Germinal center (tissue), 1 donor: ENCODE measurements at places on chromosomes 11 and 22.

- DNase-seq: no peak
These were observed 74.7 kb upstream of the WNT7B start for GRCh38 chr22:46051646-46052045.

DNA sequence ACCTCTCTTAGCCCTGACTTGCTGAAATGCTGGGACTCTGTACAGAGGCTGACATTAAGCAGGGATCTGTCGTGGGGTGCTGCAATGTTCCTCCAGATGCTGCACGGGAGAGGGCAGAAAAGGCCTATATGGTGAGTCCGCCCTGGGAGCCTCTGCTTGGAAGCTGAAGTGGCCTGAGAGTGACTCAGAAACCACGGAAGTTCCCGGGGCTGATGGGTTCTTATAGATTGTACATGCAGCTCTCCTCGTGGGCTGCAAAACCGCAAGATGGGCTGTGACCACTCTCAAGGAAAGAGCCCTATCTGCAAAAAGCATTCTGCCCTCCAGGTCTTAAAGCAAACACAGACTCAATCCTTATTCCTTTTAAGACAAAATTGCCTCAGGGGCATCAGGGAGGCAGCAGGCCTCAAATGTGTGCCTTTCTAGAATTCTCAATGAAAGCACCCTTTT lies 5.8 kb upstream of the SLC43A3 start:
- DNase-seq: no peak

DNA sequence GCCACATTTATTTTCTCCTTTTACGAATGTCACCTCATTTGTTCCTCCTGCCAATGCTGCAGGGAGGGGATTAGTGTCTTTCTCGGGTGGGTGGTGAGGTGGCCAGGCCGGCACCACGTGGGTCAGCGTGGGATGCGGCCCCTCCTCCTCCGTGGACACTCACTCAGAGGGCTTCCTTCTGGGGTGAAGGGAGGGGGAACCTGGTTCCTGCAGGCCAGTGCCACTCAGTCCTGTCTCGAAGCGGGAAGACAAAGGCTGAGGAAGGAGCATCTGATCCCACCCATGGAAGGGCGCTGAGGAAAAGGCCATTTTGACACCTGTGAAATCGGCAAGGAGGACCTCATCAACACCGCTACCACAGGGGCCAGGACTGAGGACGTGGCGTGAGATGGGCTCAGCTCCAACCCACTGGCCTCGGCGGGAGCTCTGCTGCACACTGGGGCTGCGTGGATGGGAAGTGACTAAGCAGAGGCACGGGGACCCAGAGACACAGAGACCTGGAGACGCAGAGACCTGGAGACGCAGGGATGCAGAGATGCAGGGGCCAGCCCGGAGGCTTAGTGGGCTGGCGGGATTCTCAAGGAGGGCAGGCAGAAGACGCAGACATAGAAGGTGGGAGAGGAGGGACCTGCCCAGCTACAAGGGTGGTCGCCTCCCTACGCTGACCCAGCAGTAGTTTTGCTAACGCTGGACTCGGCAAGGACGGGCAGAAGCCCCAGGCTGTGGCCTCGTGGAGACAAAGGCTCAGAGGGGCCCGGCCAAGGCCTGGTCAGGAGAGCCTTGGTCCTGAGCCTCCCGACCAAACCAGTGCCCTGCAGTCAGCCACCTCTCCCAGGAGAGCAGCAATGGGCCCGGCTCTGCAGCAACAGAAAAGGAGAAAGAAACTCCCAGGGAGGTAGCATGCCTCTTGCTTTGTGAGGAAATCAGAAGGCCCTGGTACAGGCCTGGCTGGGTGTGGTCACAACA lies 1071.2 kb downstream of the BRD1 start:
- DNase-seq: no peak

DNA sequence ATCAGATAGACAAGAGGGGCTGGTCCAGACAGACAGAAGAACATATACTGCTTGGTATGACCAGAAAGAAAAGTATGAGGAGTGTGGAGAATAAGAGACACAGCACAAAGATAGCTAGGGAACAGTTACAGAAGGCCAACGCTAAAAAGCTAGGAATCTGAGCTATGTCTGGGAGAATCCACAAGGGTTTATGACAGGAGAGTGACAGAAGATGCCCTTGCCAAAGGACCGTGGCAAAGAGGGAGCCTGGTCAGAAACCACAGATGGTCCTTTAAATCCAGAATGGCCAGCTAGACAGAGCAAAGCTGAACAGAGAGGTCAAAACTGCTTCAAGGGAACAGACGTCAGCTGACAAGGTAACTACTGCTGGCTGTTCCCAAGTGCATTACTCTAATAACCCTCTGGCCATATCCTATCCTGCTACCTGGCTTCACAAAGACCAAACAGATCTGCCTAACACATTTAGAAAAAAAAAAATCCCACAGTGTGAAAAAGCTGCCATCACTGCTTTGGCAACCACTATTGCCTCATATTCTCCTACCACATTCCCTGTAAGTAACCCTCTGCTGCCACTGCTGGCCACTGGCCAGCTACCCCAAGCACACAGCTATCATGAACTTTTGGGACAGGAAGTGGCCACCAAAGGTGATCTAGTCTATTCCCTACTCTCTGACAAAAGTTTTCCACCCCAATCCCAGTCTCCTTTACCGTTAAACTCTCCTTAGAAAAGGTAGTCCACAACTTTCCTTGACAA lies 7.3 kb downstream of the SERGEF start:
- no peak for DNase-seq

- DNase-seq: no peak
These were observed 595.1 kb downstream of the SOX6 start for GRCh38 chr11:15761235-15761634.

DNA sequence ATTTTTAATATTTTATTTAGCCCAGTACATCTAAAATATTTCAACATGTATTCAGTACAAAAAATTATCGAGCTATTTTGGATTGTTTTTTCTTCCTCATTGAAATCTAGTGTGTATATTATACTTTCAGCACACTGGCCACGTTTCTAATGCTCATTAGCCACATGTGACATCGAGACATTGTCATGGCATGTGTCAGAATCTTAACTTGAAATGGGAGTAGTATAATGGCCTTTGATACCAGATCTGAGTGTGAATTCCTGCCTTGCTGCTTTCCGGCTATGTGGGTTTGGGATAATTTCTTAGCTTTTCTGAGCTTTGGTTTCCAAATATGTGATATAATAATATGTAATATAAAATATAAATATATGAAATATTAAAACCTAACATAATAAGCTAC lies 54.3 kb downstream of the BCL2L13 start:
- DNase-seq: no peak

GRCh38 chr22:27489178-27489675 lies 312.3 kb downstream of the MN1 start:
- no peak for DNase-seq

DNA sequence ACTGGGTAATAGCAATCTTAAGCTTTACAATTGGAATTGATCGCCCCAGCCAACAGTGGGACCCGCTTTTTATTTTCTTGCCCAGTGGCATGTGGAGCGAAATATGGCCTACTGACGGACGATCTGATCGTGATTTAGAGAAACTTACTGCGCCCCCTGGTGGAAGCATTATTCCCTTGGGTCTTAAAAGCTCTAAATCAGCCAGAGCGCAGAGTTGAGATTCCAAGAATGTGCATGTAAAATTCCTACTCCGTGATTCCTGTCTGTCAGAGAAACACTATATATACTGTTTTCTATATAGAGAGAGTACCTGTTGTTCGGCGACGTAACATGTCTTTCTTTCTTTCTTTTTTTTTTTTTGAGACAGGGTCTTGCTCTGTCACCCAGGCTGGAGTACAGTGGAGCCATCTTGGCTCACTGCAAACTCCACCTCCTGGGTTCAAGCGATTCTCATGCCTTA lies 3.7 kb upstream of the DPF2 start:
- peak; percentile 71 for DNase-seq

DNA sequence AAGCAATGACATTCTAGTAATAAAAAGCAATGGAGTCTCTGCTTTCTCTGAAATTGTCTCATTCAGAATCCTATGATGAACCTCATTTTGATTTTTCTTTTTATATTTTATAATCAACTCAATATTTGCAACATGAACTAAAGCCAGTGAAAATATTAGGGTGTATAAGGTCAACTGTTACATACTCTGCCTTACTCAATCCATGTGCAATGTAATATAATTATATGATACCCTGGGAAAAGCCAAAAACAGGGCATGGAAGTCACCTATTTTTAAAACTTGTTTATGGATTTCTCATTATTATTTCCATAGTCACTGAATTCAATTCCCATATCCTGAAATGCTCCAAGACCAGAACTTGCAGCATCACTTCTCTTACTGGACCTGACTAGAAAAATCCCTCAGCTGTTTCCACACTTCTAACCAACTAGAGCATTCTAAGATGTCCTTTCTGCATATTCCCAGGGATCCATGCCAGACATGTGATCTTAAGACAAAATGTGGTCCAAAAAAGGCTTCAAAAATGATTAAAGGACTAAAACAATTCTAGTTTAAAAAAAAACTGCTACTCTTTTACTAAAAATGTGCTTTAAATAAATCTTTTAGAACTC lies 97.3 kb downstream of the GUCY1A2 start:
- DNase-seq: no peak

DNA sequence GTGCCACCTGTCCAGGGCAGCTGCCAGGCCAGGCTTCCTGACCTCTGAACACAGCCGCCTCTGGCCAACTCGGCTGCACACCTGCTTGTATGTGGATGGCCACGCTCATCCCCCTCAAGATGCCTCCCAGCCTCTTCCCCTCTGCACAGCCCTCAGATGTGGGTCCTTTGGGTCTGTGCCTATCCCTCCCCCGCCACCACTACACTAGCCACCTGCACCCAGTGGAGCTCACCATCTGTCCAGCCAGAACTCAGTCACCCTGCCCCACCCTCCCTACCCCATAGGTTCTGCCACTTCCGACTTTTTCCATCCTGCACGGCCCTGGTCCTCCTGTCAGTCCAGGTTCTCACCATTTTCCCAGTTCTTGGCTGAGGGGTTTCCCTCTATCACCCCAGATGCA lies 44.6 kb downstream of the PHF21B start:
- no peak for DNase-seq

DNA sequence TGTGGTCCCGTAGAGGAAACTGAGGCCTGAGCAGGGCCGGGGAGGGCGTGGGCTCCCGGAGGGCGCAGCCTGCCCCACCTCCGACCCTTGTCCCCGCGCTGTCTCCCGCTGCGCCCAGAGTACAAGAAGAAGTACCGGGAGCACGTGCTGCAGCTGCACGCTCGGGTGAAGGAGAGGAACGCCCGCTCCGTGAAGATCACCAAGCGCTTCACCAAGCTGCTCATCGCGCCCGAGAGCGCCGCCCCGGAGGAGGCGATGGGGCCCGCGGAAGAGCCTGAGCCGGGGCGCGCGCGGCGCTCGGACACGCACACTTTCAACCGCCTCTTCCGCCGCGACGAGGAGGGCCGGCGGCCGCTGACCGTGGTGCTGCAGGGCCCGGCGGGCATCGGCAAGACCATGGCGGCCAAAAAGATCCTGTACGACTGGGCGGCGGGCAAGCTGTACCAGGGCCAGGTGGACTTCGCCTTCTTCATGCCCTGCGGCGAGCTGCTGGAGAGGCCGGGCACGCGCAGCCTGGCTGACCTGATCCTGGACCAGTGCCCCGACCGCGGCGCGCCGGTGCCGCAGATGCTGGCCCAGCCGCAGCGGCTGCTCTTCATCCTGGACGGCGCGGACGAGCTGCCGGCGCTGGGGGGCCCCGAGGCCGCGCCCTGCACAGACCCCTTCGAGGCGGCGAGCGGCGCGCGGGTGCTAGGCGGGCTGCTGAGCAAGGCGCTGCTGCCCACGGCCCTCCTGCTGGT lies 1.9 kb downstream of the NLRP6 start:
- peak; percentile 47 for DNase-seq

GRCh38 chr11:27119396-27119795 lies 78.8 kb downstream of the BBOX1 start:
- no peak for DNase-seq

DNA sequence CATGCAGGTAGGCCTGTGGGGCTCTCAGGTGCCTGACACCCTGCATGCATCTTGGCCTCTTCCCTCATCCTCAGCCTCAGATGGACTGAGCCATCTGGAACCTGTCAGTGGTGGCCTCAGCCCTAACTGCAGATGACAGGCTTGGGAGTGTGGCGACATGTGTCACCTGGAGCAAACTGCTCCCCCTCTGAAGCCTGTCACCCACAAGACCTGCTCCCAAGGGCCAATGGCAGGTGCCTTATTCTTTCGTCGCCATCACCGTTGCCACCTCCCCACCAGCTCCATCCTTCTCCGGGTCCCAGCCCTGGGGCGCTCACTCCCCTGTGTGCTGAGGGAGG lies 3.6 kb upstream of the SEPTIN5 start:
- no peak for DNase-seq

GRCh38 chr11:2561696-2562581 lies 117.1 kb downstream of the KCNQ1 start:
- no peak for DNase-seq

DNA sequence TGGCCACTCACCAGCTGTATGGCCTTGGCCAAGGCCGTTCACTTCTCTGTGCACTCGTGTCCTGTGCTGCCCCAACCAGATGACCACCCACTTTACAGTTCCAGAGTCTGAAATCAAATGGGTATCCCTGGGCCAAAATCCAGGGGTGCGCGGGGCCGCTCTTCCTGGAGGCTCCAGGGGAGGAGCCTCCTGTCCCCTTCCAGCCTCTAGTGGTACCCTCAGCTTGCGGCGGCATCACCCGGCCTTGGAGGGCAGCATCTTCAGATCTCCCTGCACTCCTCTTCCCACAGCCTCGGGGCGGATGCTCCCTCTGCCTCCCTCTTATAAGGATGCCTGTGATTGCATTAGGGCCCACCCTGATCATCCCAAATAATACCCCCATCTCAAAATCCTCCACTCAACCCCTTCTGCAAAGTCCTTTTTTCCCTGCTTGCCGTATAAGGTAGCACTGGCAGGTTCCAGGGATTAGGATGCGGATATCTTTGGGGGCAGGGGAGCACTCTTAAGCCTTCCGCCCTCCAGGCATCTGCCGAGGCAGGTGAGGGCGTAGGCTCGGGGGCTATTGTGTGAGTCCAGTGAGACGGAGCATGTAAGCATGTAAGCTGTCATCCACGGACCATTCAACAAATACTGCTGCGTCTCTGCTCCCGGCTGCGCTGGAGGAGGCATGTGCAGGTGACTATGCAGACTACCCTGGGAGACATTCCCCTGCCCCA lies 24.4 kb upstream of the SHISAL1 start:
- DNase-seq: no peak
